ENCODE measurements at places on chromosomes 7 and 10. TPM values are rescaled to one million over a fixed set of nuclear protein-coding genes. Genes with fewer than 3 reads are reported as not detected.
A peak's percentile ranks its signal among the peaks of the same experiment; 100 is the strongest.

DNA sequence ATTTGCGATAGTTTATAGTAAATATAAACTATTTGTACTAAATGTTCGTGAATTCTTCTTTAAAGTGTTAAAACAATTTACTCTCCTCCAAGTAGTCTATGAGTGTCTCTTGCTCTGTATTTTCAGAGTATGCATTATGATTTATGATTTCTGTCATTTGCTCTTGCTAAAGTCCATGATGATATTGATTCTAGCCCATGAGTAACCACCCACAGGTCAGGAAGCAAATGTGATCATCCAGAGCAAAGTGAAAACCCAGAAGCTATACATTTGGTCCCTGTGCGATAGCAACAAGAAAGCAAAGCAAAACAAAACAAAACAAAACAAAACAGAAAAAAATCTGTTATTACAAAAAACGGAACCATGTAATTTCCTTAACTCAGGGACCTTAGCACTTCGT lies 225.9 kb downstream of the HDAC9 start:
- H3K36me3 ChIP-seq = no peaks in the 10 kb centered on the region
- no peak overlapping the region for H3K27ac ChIP-seq
- H3K27me3 ChIP-seq = no peaks in the 10 kb centered on the region
- H3K4me3 ChIP-seq = no peak overlapping the region
- no peaks in the 10 kb centered on the region for H3K4me1 ChIP-seq

- H3K27me3 ChIP-seq = no peaks in the 10 kb centered on the region
- H3K4me3 ChIP-seq = no peak overlapping the region
- H3K27ac ChIP-seq = no peak overlapping the region
- ATAC-seq = no peak
- no peaks in the 10 kb centered on the region for H3K36me3 ChIP-seq
Measured at GRCh38 chr7:149245244-149245643, 5.8 kb downstream of the ZNF212 start.

DNA sequence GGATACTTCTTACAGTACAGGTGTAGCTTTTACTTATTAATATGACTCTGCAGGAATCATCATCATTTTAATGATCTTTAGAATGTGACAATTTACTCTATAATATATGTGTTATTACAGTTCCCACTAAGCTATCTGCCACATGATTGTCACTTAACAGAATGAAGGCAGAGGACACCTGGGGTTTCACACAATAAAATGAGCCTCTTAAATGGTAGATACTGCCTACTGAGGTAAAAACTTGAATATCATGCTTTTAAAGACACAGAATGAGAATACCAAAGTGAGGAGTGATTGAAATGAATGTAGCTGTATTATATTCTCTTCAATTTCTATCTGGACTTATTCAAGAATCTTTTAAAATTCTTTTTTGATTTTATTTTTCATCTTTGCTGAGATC lies 1255.3 kb upstream of the LRRN3 start:
- H3K4me1 ChIP-seq = no peaks in the 10 kb centered on the region
- no peaks in the 10 kb centered on the region for H3K36me3 ChIP-seq
- no peak for ATAC-seq
- no peaks in the 10 kb centered on the region for H3K27me3 ChIP-seq
- no peak overlapping the region for H3K27ac ChIP-seq
- no peak overlapping the region for H3K4me3 ChIP-seq

HTR5A gene
- not detected for total RNA-seq

GRCh38 chr7:22356701-22357310 lies at the start of gene RAPGEF5:
RAPGEF5 (minus strand) TSS chr7:22357154; CDS start chr7:22357060, 94 bp downstream.
- H3K4me3 ChIP-seq = peak within 1 kb of the TSS; percentile 48
- no peaks in the 10 kb centered on the region for H3K36me3 ChIP-seq
- peak; percentile 34 for ATAC-seq

- H3K36me3 ChIP-seq = no peaks in the 10 kb centered on the region
- no peak for ATAC-seq
- peaks cover under 1% of the 10 kb centered on the region for H3K4me1 ChIP-seq
- no peaks in the 10 kb centered on the region for H3K27me3 ChIP-seq
- H3K27ac ChIP-seq = no peak overlapping the region
- H3K4me3 ChIP-seq = no peak overlapping the region
Measured at GRCh38 chr10:921471-922414, 9.8 kb downstream of the LARP4B start.

GRCh38 chr7:31521336-31522010 lies 7.6 kb downstream of the ITPRID1 start:
- H3K36me3 ChIP-seq = no peaks in the 10 kb centered on the region
- no peak overlapping the region for H3K27ac ChIP-seq
- no peaks in the 10 kb centered on the region for H3K4me1 ChIP-seq
- no peaks in the 10 kb centered on the region for H3K27me3 ChIP-seq

DNA sequence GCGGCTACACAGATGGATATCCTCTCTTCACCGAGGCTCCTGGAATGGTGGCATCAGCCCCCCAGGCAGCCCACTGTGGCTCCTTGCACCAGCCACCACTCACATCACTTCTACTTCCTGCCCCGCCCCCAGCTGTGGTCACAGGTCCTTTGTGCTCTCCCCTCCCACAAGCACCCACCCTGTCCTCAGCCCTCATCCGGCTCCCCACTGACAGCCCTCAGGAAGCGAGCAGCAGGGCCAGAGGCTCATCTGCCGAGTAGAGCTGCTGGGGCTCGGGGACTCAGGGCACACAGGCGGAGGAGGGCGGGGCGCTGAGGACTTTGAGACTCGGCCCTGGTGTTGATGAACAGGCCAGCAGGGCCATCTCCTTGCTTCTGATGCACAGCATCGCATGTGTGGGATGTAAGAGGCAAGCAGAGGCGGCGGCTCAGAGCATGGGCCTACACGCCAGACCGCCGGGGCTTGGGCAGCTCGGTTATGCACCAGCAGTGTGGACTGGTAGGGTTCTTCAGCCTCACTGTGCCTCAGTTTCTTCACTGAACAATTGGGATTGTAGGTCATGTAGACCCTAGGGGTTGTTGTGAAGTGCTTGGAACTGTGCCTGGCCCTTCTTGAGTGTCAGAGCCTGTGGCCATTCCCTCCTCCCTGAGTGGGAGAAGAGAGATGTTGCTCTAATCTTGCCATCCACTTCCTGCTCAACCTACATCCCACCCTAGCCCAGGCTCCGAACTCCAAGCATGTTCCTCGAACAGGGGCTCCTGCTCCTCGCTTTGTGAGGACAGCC lies at the start of gene PRF1:
Gene PRF1 (minus strand): TSS at position 77 of the 784 bp plus-strand sequence. CDS start 1,839 bp downstream, outside the sequence.
- no peak within 1 kb of the TSS for H3K27ac ChIP-seq
- peak within 1 kb of the TSS; percentile 14 for H3K4me3 ChIP-seq
- no peaks in the 10 kb centered on the region for H3K36me3 ChIP-seq

GRCh38 chr7:30201921-30202320 lies 67.1 kb downstream of the MTURN start:
- H3K4me1 ChIP-seq = peaks cover 3% of the 10 kb centered on the region
- no peak for ATAC-seq
- H3K27ac ChIP-seq = no peak overlapping the region
- no peaks in the 10 kb centered on the region for H3K36me3 ChIP-seq
- H3K4me3 ChIP-seq = no peak overlapping the region
- H3K27me3 ChIP-seq = no peaks in the 10 kb centered on the region

PCLO gene
- 2.3 TPM for total RNA-seq

Data from gastroesophageal sphincter (tissue), 4 donors.